Activated gamma-delta T cell treated with Interleukin-2 at 50 U/mL for 16 hours (primary cell): ENCODE measurements at places on chromosomes 11 and 22.

DNA sequence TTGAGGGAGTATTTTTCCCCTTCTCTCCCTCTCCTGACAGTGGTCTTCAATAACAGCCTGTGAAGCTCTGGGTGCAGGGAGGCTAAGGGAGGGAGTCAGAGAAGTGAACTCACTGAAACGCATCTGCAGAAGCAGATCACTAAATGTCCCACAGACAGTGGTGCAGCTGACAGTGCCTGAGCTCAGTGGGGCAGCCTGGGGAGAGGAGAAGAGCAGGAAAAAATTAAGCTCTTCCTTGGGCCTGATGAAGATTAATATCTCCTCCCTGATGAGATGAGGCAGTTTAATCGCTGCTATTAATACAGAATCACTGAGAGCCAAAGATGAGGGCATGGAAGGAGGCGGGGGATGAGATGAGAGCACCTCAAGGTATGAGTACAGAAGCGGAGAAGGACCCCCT is 180.8 kb downstream of the LARGE1 start:
- no peak for DNase-seq

- no peak for DNase-seq
Measured at GRCh38 chr11:32884770-32885384, 7.7 kb upstream of the QSER1 start.

DNA sequence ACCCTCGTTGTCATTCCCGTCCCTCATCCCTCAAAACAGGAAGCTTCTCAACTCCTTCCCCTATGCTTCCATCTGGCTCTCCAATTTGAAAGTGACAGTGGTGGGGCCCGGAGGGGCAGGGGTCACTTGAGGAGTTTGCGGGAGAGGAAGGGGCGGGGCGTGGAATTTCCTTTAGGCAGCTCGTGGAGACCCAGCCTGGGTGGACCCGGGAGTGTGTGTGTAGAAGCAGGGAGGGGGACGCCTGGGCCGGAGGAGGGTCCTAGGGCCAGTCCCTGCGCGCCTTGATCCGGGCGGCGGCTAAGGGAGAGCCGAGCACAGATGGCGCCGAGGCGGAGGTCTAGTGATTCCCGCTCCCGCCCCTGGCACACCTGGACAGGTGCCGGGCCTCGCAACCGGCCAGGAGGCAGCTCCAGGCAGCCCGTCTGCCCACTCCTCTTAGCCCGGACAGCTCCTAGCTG is 7.8 kb upstream of the PAX6 start:
- DNase-seq: no peak

- DNase-seq: no peak
Measured at GRCh38 chr11:39327302-39327701, 2132.2 kb downstream of the LRRC4C start.

- DNase-seq: no peak
Measured at GRCh38 chr11:64566042-64566914, 24.7 kb upstream of the SLC22A12 start.

DNA sequence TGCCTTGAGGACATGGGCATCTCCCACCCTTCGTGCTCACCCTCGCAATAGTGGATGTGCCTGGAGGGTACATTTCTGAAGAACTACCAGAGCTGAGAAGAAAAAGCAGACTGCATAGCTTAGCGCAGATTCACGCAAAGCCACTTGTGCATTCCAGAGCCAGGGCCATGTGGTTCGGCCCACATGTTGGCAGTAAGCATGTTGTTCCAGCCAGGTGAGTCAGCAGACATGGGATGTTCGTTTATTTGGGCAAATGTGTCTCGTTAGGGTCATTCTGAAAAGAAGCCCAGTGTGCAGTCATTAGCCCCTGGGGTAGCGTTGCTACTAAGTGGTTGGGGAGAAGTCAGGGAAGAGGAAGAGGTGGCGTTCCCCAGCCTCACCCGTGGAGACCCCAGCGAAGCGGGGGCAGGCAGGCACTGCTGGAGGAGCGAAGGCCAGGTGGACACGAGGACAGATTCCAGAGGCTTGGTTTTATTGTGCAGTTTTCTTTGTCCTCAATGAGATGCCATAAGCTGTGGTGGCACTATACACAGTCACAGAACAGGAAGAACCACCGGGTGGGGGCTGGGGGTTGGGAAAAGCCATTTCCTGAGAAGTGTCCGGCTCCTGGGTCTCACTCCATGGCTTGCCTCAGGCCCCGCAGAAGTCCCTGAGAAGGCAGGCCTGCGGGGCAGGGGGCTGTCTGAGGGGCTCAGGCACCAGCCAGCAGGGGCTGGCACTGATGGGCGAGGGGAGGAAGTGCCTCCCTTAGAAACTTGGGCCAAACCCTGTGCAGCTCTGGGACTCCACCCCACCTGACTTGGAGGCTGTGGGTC is 5.0 kb downstream of the THY1 start:
- no peak for DNase-seq

DNA sequence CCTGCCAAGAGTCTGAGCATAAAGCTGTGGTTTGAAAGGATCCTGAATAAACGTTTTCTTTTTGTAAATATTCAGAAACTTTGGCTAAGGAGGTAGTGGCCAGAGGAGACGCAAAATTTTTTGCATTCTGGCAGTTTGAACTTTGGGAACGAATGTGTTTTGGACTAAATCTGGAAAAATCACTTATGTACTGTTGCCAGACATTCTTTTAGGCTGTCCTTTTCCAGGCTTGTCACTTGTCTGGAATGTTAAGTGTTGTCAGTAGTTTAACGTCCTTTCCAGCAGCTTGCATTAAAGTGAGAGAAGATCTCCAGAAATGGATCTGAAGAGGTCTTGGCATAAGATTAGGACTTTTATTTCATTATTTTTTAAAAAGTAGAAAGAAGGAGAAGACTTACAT is 18.5 kb downstream of the SPECC1L start:
- DNase-seq: no peak

DNA sequence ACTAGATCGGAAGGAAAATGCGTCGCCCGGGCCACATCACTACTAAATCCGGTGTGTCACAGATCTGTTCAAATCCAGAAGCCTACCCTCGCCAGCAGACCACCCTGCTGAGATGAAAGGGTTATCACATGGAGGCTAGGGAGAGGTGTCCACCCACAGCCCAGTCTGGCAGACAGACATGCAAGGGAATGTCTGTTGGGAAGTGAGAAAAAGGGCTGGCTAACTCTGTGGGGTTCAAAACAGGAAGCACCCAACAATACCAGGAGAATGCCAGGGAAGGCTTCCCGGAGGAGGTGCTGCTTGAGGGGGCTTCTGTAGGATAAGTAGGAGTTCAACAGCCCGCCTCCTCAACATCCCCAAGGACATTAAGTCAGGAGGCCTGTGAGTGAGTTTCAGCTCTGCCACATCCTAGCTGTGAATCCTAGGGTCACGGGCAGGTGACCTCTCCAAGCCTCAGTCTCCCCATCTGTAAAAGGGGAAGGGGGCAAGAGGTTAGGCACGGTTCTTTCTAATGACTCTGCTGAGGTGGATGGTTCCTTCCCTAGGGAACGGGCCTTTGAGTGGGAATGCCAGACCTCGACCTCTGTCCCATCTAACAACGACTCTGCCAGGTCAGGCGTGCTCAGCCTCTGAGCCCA is 1.1 kb downstream of the TPST2 start:
- no peak for DNase-seq

DNA sequence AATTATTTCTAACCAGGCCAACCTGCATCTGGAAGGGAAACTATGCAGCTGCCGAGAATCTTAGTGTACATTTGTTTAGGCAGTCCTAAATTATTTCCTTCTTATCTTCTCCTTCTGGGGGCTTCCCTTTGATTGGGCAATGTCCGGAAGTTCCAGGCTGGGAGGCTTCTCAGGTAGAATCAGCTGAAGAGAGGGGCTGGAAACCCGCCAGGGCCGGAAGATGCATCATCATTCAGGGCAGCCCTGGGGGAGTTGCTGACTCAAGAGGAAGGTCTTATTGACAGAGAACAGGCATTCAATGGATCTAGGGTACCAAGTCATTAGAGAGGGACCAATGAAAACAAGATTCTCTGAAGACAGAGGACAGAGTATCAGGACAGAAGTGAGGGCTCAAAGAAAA is 150.7 kb downstream of the BLID start:
- DNase-seq: no peak

DNA sequence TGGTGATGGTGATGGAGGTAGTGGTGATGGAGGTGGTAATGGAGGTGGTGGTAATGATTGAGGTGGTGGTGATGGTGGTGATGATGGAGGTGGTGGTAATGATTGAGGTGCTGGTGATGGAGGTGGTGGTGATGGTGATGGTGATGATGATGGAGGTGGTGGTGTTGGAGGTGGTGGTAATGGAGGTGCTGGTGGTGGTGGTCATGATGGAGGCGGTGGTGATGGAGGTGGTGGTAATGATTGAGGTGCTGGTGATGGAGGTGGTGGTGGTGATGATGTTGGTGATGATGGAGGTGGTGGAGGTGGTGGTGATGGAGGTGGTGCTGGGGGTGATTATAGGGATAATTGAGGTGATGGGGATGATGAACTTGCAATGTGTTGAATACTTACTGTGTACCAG is 79.9 kb downstream of the MPPED1 start:
- DNase-seq: no peak

DNA sequence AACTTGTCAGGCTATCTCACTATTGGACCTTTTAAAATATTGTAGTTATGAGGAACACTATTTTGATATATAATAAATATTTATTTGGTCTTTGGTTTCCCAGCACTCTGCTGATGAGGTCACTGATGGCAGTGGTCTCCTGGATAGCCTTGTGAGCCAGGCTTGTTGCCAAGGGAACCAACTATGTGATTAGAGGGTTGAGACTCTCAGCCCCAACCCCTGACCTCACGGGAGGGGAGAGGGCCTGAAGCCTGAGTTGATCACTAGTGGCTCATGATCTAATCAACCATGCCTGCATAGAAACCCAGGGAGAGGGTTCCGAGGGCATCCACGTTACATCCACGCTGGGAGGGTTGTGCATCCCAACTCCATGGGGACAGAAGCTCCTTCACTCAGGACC is 10.8 kb downstream of the PANX1 start:
- DNase-seq: no peak

GRCh38 chr11:60362241-60362640 is 16.1 kb upstream of the MS4A7 start:
- DNase-seq: no peak

GRCh38 chr11:68014157-68014946 is 4.2 kb downstream of the ALDH3B1 start:
- no peak for DNase-seq

GRCh38 chr11:134337051-134337450 is 5.3 kb downstream of the GLB1L2 start:
- no peak for DNase-seq

DNA sequence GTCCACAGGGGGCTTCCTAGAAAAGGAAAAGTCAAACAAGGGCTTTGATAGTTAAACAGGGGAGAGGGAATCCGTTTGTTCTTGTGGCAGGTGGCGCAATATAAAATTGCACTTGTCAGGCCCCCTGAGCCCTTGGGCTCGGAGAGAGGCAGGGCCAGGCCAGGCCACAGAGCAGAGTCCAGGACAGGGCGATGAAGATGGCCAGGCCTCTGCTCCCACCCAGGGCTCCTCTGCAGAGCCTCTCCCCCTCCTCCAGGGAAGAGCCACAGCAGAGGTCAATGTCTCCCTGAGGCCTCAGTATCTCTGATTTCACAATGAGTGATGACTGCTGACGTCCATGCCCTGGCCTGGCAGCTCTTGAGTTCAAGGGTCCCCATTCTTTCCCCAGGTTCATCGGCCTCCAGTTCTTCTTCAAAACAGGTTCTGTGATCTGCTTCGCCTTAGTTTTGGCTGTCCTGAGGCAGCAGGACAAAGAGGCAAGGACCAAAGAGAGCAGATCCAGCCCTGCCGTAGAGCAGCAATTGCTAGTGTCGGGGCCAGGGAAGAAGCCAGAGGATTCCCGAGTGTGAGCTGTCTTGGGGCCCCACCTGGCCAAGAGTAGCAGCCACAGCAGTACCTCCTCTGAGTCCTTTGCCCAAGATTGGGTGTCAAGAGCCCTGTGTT is 36.4 kb upstream of the TPBGL start:
- no peak for DNase-seq

GRCh38 chr11:120900643-120901042 is 123.3 kb upstream of the TBCEL start:
- no peak for DNase-seq

GRCh38 chr11:104442321-104442720 is 278.4 kb upstream of the PDGFD start:
- no peak for DNase-seq

- DNase-seq: no peak
Measured at GRCh38 chr11:128777369-128778011, 83.6 kb downstream of the FLI1 start.

DNA sequence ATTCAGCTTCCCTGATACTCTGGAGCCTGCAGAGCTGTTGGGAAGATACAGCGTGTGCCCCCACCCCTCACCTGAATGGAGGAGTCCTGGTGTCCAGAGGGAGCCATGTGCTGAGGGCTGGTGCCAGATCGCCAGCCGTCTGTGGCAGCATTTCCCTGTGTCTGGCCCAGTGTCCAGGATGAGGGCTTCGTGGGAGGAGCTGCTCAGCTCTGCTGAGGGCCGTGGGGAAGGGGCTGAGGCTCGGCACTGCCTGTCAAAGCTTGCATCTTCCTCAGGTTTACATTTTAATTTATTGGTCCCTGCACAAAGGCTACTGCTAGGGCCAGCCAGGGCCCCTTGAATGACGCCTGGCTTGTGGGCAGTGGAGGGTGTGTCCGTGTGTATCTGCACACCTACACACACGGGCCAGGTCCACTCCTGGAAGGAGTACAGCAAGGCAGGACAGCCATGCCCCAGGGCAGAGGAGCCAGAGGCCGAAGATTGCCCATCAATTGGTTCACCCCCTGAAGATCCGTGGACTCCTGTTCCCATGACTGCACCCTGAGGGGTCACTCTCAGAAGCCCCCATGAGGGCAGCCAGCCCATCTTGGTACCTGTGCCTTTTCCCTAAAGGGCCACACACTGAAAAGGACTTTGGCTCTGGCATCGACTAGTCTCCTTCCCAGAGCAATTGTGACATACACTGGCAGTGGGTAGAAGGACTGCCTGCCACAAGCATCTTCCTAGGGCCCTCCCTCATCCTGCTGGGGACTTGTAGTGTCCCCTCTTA is 107.7 kb upstream of the PARVA start:
- DNase-seq: no peak

- DNase-seq: no peak
Measured at GRCh38 chr11:8541448-8541847, 52.6 kb downstream of the STK33 start.

DNA sequence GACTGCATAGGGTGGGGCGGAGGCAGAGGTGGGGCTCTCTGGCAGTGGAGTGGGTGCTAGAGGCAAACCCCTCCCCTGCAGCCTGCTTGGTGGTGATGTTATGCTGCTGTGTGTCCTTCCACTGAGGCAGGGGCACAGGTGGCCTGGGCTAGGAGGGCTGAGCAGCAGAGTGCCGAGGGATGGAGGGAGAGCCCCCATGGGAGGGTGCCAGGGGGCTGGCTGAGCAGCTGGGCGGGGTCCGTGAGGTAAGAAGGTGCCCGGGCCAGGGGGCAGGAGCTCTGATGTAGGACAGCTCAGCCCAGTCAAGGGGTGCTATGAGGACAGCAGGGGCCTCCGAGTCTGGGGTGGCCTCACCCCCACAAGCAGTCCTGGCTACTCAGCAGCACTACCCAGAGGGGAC is 4.2 kb downstream of the CLDN5 start:
- DNase-seq: no peak

- DNase-seq: no peak
Measured at GRCh38 chr22:50308597-50308935, 1.1 kb upstream of the PLXNB2 start.

GRCh38 chr11:34351687-34352469 is 5.9 kb downstream of the ABTB2 start:
- no peak for DNase-seq
